Activated CD4-positive, alpha-beta T cell treated with anti-CD3 and anti-CD28 coated beads, Interleukin-2, amount 10 ng/mL, durations not matched to agents 7 days and 5 days (primary cell): ENCODE measurements at places on chromosomes 1 and 21.

- DNase-seq, result no peak
These were observed 13.7 kb upstream of the DPH5 start for GRCh38 chr1:101039245-101039644.

DNA sequence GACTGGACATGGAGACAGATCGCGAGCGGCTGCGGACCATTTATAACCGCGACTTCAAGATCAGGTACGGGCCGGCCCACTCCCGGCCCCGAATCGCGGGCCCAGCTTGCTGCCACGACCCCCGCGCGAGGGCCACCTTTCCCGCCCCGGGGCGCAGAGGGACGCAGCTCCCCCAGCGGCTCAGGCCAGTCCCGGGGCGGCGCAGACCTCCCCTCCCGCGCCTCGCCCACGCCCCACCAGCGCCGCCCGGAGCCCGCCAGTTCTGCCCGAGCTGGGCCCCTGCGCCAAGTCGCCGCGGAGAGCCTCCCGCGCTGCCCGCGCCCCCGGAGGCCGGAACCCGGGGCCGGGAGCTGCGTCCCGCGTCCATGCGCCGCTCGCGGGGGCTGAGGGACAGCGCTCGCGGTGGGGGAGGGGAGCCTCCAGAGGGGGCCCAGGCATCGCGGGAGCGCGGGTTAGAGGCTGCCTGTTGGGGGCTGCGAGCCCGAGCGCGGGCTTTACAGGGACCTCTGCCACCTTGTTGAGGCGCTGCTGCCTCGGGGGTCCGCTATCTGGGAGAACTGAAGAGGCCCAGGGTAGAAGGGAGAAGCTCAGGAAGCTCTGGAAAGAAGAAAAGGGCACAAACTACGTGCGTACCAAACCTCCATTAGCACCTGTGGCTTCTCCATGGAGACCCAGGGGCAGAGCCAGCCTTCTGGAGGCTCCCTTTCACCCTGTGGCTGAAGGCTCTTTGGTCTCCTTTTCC is 698 bp downstream of the MOV10 start:
- DNase-seq, result peak; percentile 28

DNA sequence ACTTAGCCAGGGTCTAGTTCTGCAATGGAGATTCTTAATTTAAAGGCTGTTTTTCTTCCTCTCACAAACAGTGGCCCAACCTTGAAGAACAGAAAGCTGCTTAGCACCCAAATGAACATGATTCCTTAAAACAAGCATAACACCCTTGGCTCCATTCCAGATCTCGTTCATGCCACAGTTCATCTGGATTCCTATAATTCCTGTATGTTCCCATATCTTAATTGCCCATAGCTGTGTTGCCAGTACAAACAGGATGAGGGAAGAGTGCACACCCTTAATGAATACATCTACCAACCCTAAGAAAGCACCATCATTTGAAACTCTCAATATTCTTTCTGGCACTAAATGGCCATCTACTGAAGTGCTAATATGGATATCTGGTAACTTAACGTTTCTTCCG is 45.5 kb downstream of the TGFB2 start:
- no peak for DNase-seq

DNA sequence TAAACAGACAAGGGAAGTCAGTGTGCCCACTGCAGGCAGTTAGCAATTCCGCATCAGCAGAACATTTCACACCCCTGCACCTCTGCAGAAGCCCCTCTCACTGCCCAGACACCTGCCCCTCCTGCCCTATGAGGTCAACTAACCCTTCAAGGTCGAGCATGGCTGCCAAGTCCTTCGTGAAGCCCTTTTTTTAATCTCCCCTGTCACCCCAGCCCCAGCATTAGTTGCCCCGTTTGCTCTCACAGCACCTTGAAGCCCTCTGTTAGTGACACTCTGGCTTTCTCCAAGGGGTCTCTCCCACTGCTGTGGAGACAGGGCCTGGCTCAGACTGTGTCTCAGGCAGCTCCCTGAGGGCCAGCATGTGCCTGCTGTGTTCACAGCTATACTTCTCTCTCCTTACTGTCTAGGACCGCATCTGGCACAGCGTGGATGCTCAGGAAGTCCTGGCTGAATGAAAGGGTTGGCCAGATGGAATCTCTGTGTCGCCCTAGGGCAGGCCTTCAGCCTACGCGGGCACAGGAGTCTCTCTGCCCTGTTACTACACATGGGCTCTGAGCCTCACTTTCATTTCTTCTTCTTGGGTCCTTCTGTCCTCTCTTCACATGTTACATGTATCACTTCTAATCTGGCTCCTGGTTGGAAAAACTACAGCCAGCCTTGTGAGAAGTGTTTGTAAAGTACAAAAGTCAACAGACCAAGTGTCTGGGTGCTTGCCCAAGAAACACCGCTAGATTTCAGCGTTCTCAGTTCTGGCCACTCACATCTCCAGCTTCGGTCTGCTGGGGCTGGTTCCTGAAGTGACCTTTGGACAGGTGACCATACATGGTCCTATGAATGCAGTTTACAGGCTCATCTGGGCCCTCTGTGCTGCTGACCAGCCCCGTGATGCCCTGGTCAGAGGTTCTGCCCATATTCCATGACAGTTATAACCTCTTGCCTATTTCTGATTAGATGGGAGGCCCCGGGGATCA is 19.7 kb downstream of the SLC2A1 start:
- DNase-seq, result no peak

GRCh38 chr1:211035821-211036380 is 98.0 kb downstream of the KCNH1 start:
- DNase-seq, result no peak
